ENCODE measurements at places on chromosomes 6 and 20.

- DNase-seq: no peak
Observed at GRCh38 chr20:33070111-33071053, 9.1 kb upstream of the BPIFB4 start.

DNA sequence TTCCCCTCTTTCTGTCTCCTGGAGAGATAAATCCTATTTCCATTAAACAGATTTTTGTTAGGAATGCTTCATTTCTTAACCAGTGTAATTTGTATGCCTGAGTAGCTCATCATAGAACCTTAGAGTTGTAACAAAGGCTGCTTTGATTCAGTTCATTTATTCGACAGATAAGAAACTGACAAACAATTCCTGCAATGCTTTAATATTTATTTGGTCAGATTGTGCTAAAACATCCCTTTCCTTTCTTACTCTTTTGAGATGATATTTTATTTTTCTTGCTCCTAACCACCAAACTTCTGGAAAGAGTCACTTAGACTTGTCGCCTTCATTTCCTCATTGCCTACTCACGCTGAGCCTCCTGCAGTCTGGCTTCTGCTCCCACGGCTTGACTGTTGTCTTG, 89.0 kb upstream of the SUPT3H start:
- DNase-seq: no peak

DNA sequence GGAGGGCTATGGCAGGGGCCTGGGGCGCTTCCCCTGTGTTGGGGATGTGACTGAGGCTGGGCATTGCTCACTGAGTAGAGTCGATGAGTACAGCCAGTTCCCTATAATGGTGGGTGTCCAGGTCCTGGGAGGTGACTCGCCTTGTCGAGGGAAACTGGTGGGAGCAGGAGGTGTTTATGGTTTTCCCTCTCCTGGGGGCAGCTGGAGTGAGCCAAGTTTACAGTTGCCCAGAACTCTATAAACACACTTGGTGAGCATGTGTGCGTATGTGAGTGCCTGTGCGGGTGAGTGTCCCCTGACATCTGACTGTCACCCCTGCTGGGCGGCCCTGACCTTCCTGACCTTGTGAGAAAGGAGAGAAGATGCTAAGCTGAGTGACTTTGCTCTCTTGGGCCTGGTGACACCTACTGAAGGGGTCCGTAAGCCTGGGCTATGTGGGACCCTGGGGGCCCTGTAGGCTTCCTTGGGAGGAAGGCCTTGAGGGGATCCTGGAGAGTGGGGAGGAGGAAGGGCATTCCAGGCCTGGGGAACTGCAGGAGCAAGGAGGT, 65.9 kb downstream of the VEGFA start:
- DNase-seq: no peak

DNA sequence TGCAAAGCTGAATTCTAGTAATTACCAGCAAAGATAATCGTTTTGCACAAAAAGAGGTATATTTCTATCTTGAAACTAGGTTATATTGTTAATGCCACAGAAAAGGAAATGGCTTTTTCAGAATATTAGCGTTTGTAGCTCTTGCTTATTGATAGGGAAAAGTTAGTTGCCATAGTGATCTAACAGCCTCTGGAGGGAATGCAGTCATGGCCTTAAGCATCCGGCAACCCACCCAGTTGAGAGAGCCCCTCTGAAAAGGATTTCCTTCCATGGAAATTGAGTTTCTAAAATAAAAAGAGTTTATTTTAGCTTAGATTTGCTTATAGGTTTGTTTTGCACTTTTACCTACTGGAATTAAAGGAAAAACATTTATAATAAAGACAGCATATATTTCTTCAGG, 224.5 kb downstream of the BCKDHB start:
- no peak for DNase-seq

- no peak for DNase-seq
Observed at GRCh38 chr6:21949211-21949801, 347.5 kb downstream of the PRL start.

DNA sequence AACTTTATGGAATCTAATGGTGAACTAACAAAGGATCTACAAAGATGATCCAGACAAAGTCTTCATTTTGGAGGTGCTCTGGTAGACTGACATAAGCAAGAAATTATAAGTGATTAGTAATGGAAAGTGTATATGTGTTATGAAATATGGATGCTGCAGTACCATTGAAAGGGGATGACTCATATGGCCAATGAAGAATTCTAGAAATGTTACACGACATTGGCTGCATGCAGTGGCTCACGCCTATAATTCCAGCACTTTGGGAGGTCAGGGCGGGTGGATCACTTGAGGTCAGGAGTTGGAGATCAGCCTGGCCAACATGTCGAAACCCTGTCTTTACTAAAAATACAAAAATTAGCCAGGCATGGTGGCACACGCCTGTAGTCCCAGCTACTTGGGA, 23.5 kb downstream of the CFAP206 start:
- no peak for DNase-seq

GRCh38 chr6:15937602-15938001, 191.3 kb upstream of the MYLIP start:
- DNase-seq: no peak

- no peak for DNase-seq
Observed at GRCh38 chr6:169668203-169668847, 33.5 kb downstream of the WDR27 start.

GRCh38 chr6:149830731-149831307, 33.3 kb downstream of the LRP11 start:
- no peak for DNase-seq

- DNase-seq: no peak
Observed at GRCh38 chr6:95574811-95575210, 2.5 kb upstream of the MANEA start.

- DNase-seq: no peak
Observed at GRCh38 chr20:50017576-50018248, 34.9 kb downstream of the SNAI1 start.

- DNase-seq: no peak
Observed at GRCh38 chr20:19893356-19893755, 123.8 kb upstream of the NAA20 start.
